ENCODE measurements at places on chromosomes 7 and 10. TPM values are rescaled to one million over a fixed set of nuclear protein-coding genes. Genes with fewer than 3 reads are reported as not detected.

The DENND2A gene
- polyA plus RNA-seq = 11.5 TPM

The RAPGEF5 gene
- 3.6 TPM for polyA plus RNA-seq

The HGF gene
- polyA plus RNA-seq = 7.9 TPM

The AKR1C3 gene
- 35.2 TPM for polyA plus RNA-seq

The GAD2 gene
- 1.1 TPM for polyA plus RNA-seq

The LRRC4 gene
- 0.46 TPM for polyA plus RNA-seq

Measured in stomach (tissue), 19 donors.